ENCODE measurements at places on chromosomes 5 and 9.

GRCh38 chr5:96963267-96963666, 27.4 kb downstream of the LNPEP start:
- no peak for DNase-seq

- DNase-seq = no peak
Observed at GRCh38 chr5:1317921-1318565, 23.2 kb upstream of the TERT start.

GRCh38 chr5:171700318-171700912, 85.2 kb upstream of the SMIM23 start:
- no peak for DNase-seq

DNA sequence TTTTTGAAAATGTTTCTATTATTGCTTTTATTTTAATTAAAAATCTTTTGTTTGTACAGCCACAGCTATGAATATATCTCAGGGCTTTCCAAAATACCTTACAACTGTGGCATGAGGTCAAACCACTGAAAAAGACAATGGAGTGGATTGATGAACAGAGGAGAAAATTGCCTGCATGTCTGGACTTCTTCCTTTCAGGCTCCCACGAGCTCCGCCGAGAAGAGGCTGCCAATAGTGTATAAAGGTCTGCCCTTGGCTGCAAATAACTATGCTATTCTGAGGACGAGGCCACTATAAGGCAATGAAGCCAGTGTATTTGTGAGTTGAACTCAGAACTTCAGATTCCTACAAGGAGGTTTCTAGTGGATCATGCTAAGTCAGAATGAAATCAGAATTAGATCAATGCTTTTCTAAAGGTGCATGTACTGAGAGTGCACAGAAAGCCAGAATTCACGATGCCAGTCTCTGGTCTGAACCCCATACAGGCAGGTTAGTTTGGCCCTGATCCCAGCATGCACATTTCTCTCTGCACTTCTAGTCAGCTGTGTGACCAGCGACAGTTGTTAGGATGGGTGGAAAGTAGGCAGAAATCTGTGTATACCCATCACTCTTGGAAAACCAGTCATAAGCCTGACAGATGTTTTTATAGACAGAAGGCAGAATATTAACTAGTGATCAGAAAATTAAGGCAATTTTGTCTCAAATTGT, 42.7 kb upstream of the PLPP1 start:
- no peak for DNase-seq

DNA sequence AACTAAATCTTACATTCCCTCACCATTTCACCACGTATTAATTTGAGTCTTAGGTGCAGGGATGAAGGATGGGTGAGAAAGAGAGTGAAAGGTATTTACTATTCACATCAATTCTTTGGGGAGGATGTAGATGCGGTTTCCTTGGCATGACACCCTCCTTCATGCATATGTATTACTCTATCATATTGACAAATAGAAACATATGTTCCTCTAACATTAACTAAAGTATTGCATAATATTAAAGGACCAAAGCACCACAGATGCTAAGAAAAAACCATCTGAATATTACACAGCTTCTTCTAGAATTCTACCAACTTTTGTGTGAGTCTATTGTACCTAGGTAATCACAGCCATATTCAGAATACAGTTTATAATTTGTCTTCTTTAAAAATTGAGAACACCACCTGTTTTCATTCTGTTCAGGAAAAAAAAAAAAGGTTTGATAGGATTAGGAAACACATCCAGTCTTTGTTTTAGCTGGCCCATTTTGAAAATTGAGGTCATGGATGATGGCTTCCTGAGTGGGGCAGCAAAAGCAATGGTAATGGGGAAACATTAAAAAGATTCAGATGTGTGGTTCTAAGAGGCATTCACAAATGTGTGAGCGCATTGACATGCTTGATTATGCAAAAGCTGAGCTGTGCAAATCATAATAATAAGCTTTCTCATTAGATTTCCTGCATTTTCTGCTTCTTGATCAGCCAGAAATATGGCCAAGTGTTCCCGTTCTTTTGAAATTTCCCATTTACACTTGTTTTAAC, 1011.5 kb upstream of the NUDT12 start:
- no peak for DNase-seq

DNA sequence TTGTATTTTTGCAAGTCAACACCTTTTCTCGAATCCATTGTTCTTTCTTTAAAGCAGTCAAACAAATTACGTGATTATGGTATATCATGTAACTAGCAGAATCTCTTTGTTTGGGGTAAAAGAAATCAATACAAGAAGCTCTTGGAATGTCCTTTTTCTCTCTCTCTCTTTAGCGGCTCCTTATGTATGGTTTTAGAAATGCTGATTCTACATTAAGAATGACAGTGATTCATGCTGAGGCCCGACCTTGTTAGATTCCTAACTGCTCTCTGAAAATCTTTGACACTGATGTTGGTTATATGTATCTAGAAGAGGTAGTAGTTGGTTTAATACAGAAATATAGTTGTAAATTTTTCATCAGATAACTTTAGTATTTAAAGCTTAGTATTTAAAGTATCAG, 76.4 kb downstream of the SNX24 start:
- DNase-seq = no peak

GRCh38 chr5:9037048-9037447, 508.8 kb downstream of the SEMA5A start:
- no peak for DNase-seq

- peak; percentile 13 for DNase-seq
Observed at GRCh38 chr9:121636341-121636865, 15.0 kb upstream of the DAB2IP start.

All from NCI-H1417 (cell line).